ENCODE measurements at places on chromosomes 2 and 18. TPM values are rescaled to one million over a fixed set of nuclear protein-coding genes. Genes with fewer than 3 reads are reported as not detected.

RGPD3 gene
- 0.09 TPM for polyA plus RNA-seq

DNA sequence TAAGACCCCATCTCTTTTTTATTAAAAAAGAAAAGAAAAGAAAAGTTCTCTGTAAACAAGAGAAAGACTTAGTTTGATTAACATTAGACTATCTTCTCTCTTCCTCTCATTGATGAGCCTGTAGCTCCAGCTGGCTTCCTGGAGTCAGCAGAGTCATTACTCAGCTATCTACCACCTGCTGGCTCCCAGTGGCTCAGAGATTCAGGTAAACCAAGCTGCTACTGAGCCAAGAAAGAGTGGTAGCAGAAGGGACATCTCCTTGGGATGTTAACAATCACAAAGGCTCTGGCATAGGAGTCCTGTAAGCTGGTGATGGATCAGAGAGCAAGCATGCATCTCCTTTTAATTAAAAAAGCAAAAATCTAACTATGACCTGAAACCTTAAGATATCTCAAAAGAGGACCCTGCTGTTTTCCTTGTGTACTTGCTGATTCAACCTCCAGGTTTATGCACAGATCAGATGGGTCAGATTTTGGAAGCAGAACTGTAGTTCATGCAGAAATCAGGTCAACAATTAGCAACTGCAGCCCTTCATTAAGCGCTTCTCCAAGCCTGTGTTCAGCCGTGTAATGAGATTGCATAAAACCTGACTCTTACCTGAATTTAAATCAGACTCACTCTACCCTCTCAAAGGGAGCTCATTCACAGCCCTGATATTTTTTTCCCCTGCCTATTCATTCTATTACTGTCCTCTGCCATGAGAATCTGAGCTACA lies 225.8 kb downstream of the RNF152 start:
- no peak for DNase-seq

GRCh38 chr2:207983641-207984042 lies 41.7 kb downstream of the PLEKHM3 start:
- peak; percentile 8 for DNase-seq

GRCh38 chr2:71787476-71788185 lies 334.3 kb downstream of the DYSF start:
- DNase-seq, result no peak

DNA sequence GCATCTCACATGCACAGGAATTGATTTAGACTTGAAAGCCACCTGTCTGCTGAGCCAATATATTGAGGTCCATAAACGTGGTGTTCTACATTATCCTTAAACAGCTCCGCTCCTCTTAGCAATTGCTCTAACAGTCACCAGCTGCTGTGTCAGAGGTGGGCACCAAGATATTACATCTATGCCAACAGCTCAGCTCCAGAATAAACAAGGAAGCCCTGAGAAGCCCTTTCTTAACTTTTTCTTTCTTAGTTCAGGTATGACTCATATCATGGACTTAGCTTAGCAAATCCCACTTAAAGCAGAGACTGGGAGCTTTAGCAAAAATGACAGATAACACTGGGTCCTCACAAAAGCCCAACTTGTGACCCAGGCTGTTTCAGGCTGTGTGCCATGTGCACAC lies 436.6 kb downstream of the IRS1 start:
- no peak for DNase-seq

INHBB gene
- 1.4 TPM for polyA plus RNA-seq

DNA sequence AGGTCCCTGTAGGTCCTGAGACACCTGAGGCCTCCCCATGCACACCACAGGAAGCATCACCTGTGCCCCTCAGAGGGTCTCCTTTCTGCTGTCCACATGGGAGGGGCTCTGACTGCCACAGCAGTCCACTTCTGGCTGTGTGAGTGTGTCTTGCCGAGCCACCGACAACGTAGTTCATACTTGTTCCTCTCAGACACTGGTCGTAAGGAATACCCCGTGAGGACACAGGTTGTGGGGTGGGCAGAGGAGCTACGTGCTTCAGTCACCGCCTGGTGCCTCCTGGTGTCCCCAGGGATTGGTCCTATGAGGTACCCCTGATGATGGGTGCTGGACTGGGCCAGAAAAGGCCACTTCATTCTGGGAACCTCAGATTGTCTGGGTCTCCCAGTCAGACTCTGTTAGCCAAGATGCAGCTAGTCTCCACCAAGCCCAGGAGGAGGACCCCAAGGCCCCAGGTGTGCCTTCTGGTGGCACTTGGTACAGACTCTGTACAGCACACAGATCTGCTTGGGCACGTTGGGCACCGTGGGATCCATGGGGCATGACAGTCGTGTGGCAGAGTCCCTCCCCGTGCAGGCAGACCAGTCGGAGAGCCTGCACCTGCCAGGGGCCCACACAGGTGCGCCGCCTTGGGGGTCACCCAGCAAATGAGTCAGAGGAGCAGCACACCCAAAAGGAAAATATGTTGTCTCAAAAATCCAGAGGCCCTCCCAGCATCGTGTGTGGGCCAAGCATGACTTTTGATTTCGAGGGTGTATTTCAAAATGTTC lies 2.5 kb downstream of the ARHGEF4 start:
- DNase-seq, result no peak

GRCh38 chr2:54546923-54547720 lies 91.0 kb downstream of the SPTBN1 start:
- DNase-seq, result peak; percentile 46

- no peak for DNase-seq
These were observed 211.4 kb downstream of the ZBTB7C start for GRCh38 chr18:48197819-48198218.

- no peak for DNase-seq
These were observed 467.6 kb upstream of the HS6ST1 start for GRCh38 chr2:128786316-128786715.

RTP5 gene
- polyA plus RNA-seq, result not detected
